ENCODE measurements at places on chromosomes 6 and 20. TPM values are rescaled to one million over a fixed set of nuclear protein-coding genes. Genes with fewer than 3 reads are reported as not detected.

DNA sequence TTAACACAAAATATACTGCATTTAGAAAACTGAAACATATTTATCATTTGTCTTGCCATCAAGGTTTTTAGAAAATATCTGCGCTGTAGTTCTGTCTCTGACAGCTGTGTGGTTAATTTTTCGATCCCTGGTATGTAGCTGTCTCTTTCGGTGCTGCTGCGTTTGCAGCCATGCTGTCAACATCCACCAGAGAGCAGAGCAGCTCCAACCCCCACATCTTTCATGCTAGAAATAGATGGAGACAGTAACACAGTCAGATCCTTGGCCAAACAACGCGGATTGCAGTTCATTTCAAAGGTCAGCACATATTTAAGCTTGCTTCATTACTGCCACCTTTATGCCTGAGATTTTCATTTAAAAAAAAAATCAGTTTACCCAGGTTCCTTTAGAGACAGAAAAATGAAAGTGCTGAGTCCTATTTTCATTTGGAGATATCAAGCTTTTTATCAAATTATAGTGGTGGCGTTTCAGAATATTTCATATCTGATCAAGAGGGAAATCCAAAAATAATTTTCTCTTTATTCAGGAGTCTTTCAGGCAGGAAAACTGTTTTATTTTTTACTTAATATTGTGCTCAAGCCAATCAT is 157.7 kb upstream of the MMS22L start:
- no peak overlapping the region for H3K4me3 ChIP-seq
- no peaks in the 10 kb centered on the region for H3K4me1 ChIP-seq
- DNase-seq = no peak
- no peaks in the 10 kb centered on the region for H3K36me3 ChIP-seq

The HUS1B gene
- total RNA-seq = 1.0 TPM

- DNase-seq = peak; percentile 44
- peaks cover 19% of the 10 kb centered on the region for H3K4me1 ChIP-seq
- no peak overlapping the region for H3K27ac ChIP-seq
- H3K27me3 ChIP-seq = no peaks in the 10 kb centered on the region
- H3K4me3 ChIP-seq = no peak overlapping the region
Measured at GRCh38 chr6:158627940-158628211, 16.7 kb downstream of the DYNLT1 start.

DNA sequence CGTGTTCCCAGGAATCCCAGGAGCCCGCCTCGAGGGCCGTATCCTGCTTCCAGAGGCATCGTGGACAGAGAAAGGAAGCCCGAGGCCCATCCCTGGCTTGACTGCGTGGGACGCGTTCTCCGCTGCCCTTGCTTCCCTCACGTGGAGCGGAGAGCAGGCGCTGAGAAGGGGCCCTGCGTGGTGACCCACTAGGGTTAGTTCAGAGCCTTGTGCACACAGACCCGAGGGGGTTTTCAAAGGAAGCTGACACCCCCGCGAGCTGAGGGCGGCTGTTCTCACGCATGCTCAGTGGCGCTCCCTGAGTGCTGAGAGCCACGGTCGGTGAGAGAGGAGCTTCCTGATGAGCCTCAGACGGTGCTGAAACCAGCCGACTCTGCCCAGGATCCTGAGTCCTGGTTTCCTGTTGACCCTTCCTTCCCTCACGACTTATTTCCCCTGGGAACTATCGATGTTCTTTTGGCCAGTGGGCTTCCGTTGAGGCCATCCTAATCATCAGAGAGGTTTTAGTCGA is 28.9 kb upstream of the CCR6 start:
- H3K27me3 ChIP-seq = no peaks in the 10 kb centered on the region
- DNase-seq = no peak
- no peaks in the 10 kb centered on the region for H3K4me1 ChIP-seq
- no peaks in the 10 kb centered on the region for H3K36me3 ChIP-seq

The TTLL9 gene
- 0.49 TPM for total RNA-seq

The IL17A gene
- not detected for total RNA-seq

GRCh38 chr20:25544311-25544710 is 41.0 kb downstream of the NINL start:
- H3K36me3 ChIP-seq = no peaks in the 10 kb centered on the region
- no peak for DNase-seq
- H3K27ac ChIP-seq = no peak overlapping the region
- no peaks in the 10 kb centered on the region for H3K27me3 ChIP-seq

DNA sequence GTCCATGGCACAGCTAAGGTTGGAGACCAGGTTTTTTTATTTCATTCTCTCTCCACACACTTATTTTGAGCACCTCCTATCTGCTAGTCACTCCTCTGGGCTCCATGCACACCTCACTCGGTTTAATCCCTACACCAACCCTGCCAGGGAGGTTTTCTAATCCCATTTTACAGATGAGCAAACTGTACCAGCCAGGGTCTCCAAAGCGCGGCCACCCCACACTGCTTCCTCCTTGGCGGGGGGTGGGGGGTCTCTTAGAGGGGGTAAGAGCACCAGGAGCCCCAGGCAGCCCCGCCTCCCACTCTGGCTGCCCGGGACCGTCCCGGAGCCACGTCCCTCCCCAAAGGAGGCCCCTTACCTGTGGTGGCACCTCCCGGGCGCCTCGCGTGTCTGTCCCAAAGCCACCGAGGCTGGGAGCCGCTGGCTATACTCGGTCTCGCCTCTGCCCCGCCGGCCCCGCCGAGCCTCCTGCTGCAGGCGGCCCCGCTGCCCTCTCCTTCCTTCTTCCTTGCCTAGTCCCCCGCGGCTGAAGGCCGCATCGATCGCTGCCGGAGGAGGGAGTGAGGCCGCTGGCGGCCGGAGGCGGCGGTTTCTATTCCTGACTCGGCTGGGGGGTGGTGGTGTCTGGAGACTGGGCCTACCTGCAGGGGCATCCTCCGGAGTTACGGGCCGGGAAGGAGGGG is at the start of gene KCNS1:
Gene KCNS1, minus strand, starts transcription at position 565 of the 683 bp plus-strand sequence. CDS start 1,891 bp downstream, outside the sequence.
- peak within 1 kb of the TSS; percentile 11 for H3K27ac ChIP-seq
- no peaks in the 10 kb centered on the region for H3K36me3 ChIP-seq
- peaks cover 9% of the 10 kb centered on the region for H3K4me1 ChIP-seq
- H3K4me3 ChIP-seq = peak within 1 kb of the TSS; percentile 26
- peak; percentile 72 for DNase-seq

- peak; percentile 17 for DNase-seq
- no peak overlapping the region for H3K27ac ChIP-seq
- H3K4me3 ChIP-seq = no peak overlapping the region
- no peaks in the 10 kb centered on the region for H3K36me3 ChIP-seq
- no peaks in the 10 kb centered on the region for H3K4me1 ChIP-seq
Measured at GRCh38 chr20:24676978-24677370, 207.5 kb downstream of the SYNDIG1 start.

GRCh38 chr6:21596949-21597682 is 3.6 kb downstream of the SOX4 start:
- H3K27ac ChIP-seq = peak overlapping the region; percentile 87
- H3K4me3 ChIP-seq = peak overlapping the region; percentile 75
- H3K27me3 ChIP-seq = no peaks in the 10 kb centered on the region
- no peak for DNase-seq
- peaks cover 8% of the 10 kb centered on the region for H3K4me1 ChIP-seq
